ENCODE measurements at places on chromosomes 6 and 20.

GRCh38 chr20:46135856-46136633 lies 17.9 kb downstream of the CD40 start:
- DNase-seq, result peak; percentile 60

DNA sequence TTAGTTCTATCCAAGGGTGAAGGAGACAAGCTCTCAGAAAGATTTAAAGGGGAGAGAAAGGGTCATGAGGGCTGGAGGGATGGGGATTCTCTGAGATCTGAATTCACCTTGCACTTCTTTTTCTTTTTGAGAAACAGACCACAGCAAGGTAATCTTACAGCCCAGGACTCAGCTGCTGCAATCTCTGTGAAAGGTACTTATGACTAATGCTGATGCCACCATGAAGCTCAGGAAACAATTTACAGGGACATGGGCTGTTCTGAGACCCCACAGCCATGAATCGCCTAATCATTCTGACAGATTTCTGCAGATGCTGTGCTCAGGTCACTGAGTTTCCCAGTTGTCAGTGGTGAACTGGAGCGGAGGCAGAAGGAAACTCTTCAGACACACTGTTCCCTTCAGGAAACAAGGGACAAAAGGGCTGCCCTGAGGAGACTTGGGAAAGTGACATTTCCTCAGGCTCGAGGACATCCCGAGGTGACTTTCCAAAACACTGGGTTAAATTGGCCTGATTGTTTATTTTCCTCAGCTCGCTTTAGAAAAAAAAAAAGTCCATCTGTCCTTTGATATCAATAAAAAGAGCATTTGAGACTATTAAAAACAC lies 103.8 kb upstream of the PLCB4 start:
- DNase-seq, result no peak

GRCh38 chr20:40913224-40914185 lies 115.1 kb upstream of the TOP1 start:
- DNase-seq, result no peak

- DNase-seq, result peak; percentile 64
Observed at GRCh38 chr6:122381494-122382265, 17.8 kb upstream of the HSF2 start.

GRCh38 chr6:132219901-132220300 lies 181.4 kb downstream of the MOXD1 start:
- DNase-seq, result no peak

GRCh38 chr6:160792708-160793107 lies 90.7 kb downstream of the PLG start:
- no peak for DNase-seq

DNA sequence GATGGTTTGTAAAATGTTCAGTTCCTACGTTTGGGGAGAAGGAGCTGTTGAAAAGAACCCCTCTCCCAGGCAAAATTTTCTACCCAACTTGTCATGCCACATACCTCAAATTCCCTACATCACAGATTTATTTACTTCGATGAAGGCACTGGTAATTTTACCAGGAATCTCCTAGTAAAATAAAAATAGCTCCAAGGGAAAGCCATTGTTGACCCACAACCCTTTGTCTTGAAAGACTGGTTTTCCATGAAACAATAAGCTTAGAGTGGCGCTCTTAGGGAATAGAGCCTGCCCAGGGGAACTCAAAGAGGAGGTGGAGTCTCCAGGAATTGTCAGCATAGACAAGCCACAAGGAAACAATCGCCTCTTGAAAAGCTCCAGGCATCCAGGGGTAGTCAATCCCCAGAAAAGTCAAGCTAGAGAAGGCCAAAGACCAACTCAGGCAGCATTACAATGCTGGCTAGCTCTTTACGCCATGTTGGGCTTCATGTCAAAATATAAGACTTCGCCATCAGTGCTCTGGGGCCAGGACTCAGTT lies 99.2 kb upstream of the RREB1 start:
- no peak for DNase-seq

- peak; percentile 74 for DNase-seq
Observed at GRCh38 chr20:49505518-49505917, 23.1 kb upstream of the KCNB1 start.

- peak; percentile 68 for DNase-seq
Observed at GRCh38 chr20:45969712-45970634, 2.0 kb downstream of the ZNF335 start.

- no peak for DNase-seq
Observed at GRCh38 chr6:149208134-149208601, 109.3 kb upstream of the TAB2 start.

- no peak for DNase-seq
Observed at GRCh38 chr6:90247262-90247661, 49.4 kb downstream of the BACH2 start.

DNA sequence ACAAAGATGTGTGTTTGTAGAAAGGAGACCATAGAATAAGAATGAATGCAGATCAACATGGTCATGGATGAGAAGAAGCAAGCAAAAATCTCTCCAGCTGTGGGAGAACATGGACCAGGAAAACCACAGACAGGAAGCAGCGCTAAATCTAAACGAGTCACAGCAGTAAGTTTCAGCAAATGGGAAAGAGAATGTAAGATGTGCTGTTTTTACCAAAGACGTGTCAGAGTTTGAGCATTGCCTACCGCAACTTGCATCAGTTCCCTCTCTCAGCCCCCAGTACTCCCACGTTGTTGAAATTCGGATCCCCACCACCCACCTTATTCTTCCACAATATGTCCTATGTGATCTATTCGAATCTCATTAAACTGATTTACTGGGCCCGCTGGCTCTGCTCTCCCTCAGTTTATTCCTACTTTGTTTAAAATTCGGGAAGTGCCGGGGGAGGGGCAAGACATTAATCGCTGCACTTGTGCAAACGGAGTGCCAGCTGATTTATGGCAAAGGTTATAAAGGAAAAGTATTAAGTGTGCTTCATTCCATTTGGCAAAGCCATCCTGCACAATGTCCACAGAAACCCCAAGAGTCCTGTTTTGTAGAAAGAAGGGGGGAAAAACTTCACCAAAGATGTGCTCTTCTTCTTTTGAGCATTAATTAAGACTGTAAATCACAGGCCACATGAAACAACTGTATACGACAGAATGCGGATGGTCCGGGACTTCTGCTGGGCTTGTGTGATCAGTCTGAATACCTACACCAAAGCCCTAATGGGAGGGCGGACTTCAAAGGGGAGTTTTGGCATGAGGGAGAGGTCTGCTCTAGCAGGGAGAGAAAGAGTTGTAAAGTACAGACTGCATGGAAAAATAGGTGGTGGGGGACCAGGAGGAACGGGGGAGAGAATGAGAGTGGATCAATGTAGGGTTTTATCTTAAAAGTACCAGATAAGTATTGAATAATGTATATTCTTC lies 59.1 kb upstream of the PRDM1 start:
- no peak for DNase-seq

DNA sequence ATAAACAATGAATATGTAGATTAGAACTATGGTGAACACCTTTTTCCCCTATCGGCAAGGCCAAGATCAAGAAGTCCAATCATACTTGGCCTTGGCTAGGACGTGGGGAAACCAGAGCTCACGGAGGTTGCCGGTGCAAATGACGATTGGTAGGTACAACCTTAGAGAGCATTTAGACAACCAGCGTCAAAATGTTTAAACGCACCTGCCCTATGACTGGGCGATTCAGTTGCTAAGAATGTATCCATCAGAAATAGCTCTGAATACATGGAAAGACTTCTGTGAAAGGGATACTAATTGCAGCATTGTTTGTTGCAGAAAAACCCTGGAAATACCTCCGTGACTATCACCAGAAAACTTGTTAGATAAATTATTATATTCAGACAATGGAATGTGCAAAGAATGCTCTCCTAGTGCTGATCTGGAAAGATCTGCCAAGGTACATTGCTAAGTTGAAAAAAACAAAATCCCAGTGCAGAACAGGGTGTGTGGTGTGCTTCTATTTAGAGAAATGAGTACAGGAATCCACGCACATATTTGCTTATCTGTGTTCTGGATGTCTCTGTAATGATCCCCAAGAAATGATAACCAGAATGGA lies 48.0 kb upstream of the PTPN1 start:
- DNase-seq, result no peak

DNA sequence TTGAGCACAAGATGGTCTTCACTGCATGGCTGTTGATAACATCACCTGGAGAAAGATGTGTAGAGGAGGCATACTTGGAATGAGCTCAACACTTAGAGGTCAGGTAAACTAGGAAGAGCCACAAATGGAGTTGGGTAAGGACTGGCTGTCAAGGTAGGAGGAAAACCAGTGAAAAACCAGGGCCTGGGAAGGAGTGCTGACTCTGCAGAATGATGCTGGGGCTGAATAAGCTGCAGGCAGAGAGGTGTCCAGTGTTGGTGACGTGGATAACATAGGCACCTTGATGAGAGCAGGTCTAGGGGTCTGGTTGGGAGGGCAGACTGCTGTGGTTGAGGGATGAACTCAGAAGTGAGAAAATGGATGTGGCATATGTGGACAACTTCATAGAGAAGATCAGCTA lies 160.2 kb downstream of the CARMIL1 start:
- no peak for DNase-seq

- no peak for DNase-seq
Observed at GRCh38 chr6:52227495-52227894, 16.8 kb downstream of the IL17F start.

DNA sequence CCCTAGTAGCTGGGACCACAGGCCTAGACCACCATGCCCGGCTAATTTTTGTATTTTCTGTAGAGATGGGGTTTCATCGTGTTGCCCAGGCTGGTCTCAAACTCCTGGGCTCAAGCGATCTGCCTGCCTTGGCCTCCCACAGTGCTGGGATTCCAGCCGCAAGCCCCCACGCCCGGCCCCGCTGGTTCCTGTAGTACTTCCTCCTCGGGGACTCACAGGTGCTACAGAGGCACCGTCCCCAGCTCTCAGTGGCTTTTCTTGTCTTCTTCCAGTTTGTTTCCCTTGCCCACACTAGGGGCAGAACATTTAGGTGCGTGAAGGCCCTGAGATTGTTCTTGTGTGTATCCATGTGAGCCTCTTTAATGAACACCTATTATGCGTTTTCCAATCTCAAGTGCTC lies 773 bp upstream of the ZBP1 start:
- no peak for DNase-seq

DNA sequence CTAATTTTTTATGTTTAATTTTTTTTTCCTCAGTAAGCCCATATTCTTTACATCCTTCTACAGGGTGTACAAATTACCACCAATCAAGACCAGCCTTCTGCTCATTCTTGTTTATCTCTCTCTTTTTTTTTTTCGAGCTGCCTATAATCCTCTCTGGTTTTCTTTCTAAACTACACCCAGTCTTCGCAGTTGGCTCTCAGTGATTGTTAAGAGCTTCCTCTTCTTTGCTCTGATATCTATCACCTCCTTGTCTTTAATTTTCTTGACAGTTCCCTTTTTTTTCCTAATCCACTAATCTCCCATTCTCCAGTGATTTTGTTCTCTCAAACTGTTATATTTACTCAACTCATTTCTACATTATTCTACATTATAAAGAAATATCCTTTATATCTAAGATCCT lies 38.5 kb upstream of the PTPRK start:
- no peak for DNase-seq

DNA sequence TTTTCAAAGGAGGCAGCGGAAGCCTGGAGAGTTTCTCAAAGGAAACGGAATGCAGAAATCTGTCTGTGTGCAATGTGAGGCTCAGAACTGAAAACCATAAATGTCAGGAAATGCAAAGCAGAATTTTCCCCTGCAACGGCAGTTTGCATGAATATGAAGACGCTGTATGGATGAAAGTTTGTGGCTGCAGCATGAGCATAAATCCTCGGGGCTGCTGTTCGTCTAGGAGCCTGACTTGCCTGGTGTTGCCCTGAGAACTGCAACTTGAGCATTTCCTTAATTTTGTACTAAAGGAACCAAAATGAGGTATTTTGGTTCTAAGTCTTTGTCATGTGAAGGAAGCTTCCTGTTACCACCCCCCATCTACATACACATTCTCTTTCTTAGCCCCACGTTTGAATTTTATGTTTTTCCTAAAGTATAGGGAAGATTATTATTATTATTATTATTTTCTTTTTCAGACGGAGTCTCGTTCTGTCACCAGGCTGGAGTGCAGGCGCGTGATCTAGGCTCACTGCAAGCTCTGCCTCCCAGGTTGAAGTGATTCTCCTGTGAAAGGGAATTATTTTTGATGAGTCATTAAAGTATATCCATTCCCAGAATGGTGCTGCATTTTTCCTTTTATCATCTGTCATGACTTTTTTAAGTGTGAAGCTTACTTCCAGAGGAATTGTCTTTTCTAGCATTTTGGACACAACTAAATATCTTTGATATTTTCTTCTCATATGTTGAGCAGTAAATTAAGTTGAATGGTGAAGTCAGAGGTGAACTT lies 33.1 kb downstream of the MTHFD1L start:
- DNase-seq, result peak; percentile 72

DNA sequence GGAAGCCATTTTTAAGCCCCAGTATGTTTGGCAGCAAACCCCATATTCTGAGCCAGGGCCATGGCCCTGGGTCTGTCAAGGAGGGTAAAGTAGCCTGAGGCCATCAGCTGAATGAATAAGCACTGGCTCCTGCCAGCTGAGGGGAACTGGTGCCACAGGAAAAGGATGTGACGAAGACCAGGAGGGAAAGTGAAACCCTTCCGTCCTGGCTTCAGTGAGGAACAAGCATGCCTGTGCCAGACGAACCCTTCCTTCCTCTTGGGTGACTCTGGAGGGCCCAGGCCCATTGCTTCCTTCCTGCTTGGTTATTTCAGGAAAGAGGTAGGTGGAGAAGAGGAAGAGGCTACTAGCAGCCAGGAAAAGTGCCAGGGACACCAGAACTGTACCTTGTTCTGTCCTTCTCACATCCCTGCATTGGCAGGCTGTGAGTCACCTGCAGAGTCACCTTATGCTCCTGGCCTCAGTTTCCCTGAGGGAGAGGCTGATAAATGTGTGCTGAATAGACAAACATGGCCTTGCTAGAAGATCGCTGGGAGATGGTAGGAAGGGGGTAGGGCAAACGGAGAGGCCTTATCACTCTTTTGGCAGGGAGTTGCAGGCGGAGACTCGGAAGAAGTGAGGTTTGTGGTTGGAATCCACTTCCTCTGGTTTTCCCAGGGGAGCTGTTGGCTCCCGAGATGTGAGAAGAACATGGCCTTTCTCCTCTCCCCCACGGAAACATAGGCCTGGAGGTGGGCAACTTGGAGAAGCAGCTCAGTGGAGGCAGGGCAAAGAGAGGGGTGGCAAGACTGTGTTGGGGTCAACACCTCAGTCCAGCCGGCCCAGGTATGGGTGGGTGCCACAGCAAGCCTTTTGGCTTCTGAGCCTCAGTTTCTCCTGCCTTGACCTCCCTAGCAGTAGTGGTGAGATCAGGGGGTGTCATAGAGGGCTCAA lies 37.4 kb downstream of the COX4I2 start:
- no peak for DNase-seq

- DNase-seq, result peak; percentile 53
Observed at GRCh38 chr6:5636210-5637030, 370.3 kb downstream of the NRN1 start.

- DNase-seq, result no peak
Observed at GRCh38 chr6:136341967-136342366, 52.3 kb upstream of the BCLAF1 start.

GRCh38 chr6:811831-812230 lies 118.9 kb upstream of the EXOC2 start:
- DNase-seq, result no peak

GRCh38 chr6:33761922-33762629 lies 15.4 kb upstream of the IP6K3 start:
- no peak for DNase-seq

Data from NCI-H526 (cell line).